Fibroblast of lung (primary cell): ENCODE measurements at places on chromosomes 4 and X.

DNA sequence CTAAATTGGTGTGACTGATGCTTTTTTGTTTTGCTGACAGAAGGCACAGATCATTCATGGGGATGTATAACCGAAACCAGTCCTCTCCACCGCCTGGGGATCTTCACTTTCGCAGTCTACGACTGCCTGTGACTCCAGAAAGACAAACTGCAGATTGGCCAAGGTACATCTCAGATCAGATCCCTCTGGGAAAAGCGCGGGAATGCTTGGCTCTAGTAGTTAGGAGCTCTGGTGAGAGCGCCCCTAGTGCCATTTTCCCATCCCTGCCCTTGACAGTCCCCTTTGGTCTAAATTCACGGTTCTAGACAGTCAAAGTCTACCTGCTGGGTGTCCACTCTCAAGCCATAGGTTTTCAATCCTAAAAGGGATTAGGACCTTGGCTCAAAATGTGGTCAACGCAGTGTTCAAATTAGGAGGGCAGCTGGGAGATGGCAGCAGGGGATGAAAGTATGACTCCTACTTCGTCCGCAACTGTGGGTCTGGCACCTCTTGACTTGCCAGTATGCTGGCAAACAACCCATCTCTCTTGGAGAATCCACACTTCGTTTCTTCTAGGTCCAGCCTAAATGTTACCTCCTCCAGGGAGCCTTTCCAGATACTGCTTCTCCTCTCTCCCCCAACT lies 6.9 kb upstream of the HAND2 start:
- H3K27ac ChIP-seq, result no peak overlapping the region
- no peak overlapping the region for H3K4me3 ChIP-seq
- H3K27me3 ChIP-seq, result peaks cover 76% of the 10 kb centered on the region
- no peaks in the 10 kb centered on the region for H3K4me1 ChIP-seq

DNA sequence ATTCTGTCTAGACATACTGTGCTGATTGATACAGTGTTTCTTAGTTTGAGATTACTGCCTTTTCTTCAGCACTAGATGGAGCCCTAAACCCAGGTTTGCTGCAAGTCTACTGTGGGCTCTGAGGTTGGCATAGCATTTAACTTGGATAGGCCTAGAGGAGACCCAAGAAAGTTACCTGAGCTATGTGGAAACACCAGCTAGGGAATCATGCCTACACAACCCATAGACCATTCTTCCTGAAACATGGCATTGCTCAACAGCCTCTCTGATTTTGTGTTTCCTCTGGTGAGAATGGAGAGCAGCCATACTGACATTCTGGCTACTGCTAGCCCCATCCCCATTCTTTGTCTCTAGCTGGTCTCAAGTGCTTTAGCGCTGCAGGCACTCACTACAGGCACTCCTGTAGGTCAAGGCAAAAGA lies 287.7 kb upstream of the PCDH18 start:
- peak; percentile 55 for DNase-seq
- no peaks in the 10 kb centered on the region for H3K27me3 ChIP-seq
- H3K4me3 ChIP-seq, result no peak overlapping the region
- no peak overlapping the region for H3K27ac ChIP-seq
- H3K4me1 ChIP-seq, result no peaks in the 10 kb centered on the region

- no peak overlapping the region for H3K4me3 ChIP-seq
- no peaks in the 10 kb centered on the region for H3K4me1 ChIP-seq
- H3K36me3 ChIP-seq, result no peaks in the 10 kb centered on the region
- no peak overlapping the region for H3K27ac ChIP-seq
These were observed 478.0 kb downstream of the KCNIP4 start for GRCh38 chr4:21470535-21470934.

DNA sequence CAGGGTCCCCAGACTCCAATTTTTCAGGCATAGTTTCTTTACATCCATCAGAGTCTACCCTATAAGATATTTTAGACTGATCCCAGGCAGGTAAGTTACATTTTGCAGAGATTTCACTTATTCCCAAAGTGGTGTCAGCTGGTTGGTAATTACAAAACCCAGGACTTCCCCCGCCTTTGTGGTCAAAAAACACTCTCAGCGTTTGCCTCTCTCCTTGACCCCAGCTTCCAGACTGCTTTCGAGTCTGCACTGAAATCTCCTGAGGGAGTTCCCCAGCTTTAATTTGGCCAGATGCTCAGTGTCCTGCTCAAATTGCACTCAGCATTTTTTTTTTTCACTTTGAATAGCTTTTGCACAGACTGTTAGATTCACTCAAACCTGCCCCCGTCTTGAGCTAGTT lies 11.2 kb upstream of the AMOT start:
- H3K27me3 ChIP-seq, result no peaks in the 10 kb centered on the region
- DNase-seq, result peak; percentile 70
- H3K36me3 ChIP-seq, result no peaks in the 10 kb centered on the region
- no peak overlapping the region for H3K4me3 ChIP-seq
